Amniotic epithelial cell (primary cell): ENCODE measurements at places on chromosomes 7 and 10.

DNA sequence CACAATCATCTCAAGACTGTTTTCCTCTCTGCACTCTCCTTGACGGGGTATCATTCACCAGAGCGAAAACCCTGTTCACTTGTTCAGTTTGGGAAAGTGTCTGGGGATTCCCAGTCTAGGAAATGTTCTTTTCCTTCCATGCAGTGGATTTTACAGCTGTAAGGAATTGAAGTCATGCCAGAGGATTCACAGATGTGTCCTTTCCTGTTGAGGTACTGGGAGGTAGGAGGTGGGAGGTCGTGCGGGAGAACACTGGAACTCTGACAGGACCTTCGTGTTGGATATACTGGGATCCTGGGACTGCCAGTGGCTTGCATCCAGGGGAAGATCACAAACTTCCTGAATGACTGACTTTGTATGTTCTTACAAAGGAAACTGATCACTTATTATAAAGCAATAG is 185.5 kb downstream of the BMPER start:
- DNase-seq: no peak

DNA sequence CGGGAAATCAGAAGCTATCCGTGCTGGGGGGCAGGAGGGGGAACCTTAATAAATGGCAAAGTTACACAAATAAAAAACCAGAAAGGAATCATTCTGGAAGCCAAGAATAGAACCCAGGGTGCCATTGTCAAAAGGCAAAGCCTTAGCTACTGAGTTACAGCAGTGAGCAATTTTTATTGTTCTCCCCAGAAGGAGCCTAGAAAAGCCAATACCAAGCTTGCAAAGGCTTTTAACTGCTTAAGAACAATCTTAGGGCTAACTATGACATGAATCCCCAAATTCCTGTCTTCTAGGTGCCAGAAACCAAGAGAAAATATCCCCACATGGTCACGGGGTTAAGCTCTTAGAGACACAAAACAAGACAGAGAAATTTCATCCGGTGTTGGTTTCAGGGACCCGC is 482.7 kb downstream of the CCSER2 start:
- no peak for DNase-seq

- no peak for DNase-seq
Measured at GRCh38 chr7:96676919-96677318, 32.7 kb downstream of the SEM1 start.

DNA sequence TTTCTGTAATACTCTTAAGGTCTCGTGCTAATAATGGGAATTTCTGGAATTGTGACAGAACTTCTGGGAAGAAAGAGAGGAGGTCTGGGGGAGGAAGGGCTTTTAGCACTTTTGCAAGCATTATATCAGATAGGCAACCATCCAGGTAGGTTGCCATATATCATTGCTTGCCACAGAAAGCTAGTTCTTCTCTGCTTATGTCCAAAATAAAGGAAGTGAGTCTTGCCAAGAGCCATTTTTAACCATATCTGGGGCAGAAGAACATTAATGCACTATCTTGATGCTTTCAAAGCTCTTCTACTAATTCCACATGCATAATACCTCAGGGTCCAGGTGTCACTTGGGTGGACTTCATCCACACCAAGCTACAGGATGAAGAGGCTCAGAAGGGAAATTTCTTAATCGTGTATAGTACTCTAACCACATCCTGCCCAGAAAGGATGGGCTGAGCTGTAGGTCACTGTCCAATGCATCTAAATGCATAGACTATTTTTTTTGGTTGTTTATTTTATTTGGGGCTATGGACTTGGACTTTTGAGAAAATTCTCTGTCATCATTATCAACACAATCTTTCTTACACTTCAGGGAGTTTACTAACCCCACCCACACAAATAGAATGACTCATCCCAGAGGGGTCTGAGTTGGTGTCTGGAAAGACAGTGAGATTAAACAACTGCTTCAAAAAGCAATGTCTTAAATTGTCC is 68.9 kb upstream of the ADO start:
- peak; percentile 55 for DNase-seq

GRCh38 chr10:102112210-102112817 is 7.9 kb downstream of the LDB1 start:
- DNase-seq: no peak

- peak; percentile 65 for DNase-seq
Measured at GRCh38 chr10:34612446-34612845, 202.7 kb downstream of the PARD3 start.

DNA sequence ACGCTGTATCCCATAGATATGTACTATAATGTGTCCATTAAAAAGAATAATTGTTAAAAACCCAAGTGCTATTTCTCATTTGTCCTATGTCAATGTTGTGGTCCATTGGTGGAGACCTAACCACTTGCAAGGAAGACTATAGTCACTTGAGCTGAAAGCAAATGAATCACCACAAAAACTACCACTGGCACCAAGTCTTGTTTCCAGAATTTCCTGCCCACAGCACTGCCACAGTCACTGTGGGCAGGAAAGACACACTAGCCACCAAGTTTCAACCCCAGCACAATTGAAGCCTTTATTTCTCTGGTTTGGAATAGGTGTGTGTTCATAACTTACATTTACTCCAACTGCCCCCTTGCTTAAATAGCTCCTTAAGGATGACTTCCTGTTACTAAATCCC is 12.4 kb downstream of the DIP2C start:
- no peak for DNase-seq

- no peak for DNase-seq
Measured at GRCh38 chr7:74226633-74227032, 16.8 kb downstream of the LAT2 start.
